Stimulated activated CD4-positive, alpha-beta T cell treated with anti-CD3 and anti-CD28 coated beads, Interleukin-12 subunit alpha, Interleukin-12 subunit beta, amount 100 ng/mL, for 48 hours (primary cell): ENCODE measurements at places on chromosomes 6 and 20.

GRCh38 chr6:84758486-84758885 is 5.9 kb downstream of the TBX18 start:
- no peak for DNase-seq

DNA sequence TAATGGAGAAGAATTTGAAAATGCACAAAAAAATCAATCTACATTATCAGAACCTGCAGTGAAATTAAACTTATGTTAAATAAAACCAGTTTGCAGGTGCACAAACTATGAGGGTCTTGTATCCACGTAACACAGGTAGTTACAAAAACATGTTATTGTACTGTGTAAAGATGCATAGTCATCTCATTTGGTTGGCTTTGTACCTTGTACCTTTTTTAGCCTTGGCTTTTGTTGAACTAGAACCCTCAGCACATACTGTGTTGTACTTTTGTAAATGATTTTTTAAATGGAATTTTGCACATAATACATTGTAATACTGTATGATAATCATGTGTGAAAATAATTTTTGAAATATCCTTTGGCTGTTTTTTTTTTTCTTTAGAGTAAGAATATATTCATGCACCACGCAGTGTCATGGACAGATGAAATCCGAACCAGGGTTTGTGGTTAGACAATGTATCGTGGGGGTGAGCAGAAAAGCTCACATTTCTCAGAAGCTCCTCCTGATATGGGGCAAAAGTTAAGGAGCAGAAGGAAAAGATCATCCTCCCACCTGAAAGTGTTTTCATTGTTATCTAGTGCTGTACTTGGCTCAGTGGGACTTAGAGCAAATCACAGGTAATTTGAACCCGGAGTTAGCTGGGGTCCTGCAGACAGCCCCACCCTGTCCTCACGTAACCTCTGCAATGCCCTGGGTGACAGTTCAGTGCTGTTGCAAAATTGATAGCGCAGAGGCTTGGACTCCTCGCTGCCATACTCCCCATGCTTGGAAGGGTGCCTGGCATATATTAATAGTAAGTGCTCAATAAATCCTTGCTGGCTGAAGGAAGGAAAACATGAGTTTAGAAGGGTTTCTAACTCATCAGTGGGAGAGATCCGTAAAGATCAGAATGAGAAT is 14.8 kb upstream of the NAA20 start:
- no peak for DNase-seq

DNA sequence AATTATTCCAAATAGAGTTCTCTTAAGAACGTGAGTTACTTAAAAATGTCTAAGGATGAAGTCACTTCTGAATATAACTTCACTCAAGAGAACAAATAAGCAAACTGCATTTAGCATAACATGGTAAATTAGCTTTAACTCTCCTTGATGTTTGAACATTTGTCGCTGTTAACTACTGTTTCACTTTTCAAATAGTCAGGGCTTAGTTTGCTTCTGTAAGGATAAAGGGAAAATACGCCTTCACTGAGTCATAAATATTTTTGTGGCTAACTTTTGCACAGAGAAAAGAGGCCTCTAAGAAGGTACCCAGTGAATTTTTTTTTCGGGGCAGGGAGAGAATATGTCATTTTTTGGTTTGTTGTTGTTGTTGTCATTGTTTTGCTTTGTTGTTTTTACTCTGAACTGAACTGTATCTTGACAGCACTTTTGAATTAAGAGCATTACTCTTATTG is 8.1 kb downstream of the PTPN1 start:
- no peak for DNase-seq

DNA sequence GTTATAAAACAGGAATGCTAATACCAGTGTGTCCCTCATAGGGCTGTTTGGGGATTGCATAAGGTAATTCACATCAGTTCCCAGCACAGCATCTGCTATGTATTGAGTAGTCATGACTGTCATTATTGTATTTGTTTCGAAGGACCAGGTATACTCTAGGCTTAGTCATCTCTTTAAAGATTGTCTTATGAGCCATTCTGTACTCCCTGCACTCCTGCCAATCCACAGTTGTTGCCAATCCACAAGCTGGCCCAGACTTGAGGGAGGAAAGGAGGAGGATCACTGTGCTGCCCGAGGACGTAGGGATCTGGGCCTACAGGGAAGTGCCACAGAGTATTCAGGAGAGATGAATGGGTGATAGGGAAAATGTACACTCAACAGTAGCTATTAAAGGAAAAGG is 113.0 kb upstream of the TIAM2 start:
- no peak for DNase-seq

DNA sequence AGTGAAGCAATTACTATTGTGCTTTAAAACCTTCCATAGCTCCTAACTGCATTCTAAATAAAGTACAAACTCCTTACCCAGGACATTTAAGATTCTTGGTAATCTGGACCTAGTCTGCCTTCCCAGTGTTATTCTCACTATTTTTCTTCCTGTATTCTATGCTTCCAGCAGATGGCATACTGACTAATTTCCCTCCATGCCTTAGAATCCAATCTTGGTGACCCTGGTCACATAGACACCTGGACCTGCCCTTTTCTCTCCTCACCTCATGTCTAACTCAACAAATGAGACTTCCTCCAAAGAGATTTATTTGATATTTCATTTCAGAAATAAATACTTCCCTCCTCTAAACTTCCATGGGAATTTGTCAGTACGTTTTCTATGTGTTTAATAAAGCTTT is 25.8 kb downstream of the ROS1 start:
- DNase-seq, result no peak

DNA sequence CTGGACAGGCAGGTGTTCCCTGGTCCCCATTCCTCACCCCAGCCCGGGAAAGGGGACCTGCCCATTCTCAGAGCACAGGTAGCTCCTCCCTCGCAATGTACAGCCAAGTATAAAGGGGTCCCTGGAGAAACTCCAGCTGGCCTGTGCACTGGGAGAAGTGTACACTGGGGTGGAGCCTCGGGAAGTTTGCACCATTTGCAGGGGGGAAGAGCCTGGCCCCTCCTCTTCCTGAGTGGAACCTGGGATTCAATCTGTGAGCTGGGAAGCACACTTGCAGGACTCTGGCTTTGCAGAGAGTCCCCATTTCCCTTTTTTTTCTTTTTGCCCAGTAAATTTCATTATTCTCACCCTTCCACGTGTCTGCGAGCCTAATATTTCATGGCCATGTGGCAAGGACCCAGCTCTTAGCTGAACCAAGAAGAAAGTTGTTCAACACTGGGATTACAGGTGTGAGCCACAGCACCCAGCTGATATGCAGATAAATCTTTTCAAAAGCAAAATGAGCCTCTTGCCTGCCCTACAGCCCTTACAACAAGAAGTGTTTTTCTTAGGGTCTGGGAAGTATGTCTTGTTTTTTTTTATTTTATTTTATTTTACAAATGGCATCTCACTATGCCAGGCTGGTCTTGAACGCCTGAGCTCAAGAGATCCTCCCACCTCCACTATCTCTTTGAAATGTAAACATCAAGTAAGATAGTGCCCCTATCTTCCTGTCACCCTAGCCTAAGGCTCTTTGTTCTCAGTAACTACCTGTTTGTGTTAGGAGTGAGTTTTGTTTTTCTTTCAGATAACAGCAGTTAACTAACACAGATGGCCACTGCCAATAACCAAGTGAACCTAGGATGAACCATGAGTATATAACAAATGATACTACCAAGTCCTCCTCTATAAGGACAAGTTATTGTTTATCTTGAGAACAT is 9.3 kb upstream of the RNGTT start:
- no peak for DNase-seq

DNA sequence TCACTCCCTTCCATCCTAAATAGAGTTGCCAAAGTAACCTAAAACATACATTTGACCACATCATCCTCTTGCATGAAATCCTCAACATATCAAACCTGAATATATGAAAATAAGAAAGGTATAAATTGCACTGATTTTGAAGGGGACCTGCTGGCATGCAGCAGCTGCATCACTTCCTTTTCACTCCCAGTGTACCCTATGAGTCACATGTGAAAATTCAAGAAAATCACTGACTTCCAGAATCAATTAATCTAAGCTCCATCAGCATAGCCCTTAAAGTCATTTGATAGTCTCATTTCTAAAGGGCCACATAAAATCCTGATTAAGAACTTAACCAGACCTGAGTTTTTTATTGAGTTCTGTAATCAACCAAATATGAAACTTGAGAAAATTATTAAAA is 24.3 kb downstream of the SNX14 start:
- DNase-seq, result no peak

- DNase-seq, result no peak
These were observed 136.1 kb upstream of the SULF2 start for GRCh38 chr20:47921408-47921807.

DNA sequence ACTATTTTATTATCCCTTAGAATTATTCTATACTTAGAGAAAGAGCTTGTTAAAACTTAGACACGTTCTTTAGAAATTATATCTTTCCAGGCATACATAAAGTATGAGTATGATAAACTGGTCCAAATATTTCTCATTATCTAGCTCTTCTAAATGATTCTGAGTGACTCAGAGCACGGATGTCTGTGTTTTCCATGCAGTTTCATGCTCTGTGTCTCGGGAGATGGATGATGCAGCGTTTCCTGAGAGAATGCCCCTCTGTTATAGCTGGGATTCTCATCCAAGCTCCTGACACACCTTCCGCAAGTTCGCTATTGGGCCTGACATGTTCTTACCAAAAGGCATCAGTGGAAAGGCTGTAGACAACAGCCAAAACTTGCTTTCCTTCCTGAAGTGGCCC is 19.3 kb downstream of the SIRT5 start:
- DNase-seq, result no peak

- DNase-seq, result no peak
These were observed 15.0 kb downstream of the ALDH8A1 start for GRCh38 chr6:134934793-134935485.

- peak; percentile 39 for DNase-seq
These were observed 113.2 kb downstream of the VIP start for GRCh38 chr6:152863618-152864326.
